NCI-H2029 (cell line): ENCODE measurements at places on chromosomes 11 and 22.

DNA sequence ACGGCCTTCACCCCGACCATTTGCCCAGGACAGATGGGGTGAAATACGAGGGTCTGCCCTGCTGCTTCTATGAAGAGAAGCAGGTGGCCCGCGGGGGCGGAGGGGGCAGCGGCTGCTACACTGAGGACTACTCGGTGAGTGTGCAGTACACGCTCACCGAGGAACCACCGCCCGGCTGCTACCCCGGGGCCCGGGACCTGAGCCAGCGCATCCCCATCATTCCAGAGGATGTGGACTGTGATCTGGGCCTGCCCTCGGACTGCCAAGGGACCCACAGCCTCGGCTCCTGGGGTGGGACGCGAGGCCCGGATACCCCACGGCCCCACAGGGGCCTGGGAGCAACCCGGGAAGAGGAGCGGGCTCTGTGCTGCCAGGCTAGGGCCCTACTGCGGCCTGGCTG lies 11.2 kb downstream of the C22orf31 start:
- DNase-seq, result no peak

- DNase-seq, result no peak
Measured at GRCh38 chr11:83252266-83252665, 33.9 kb downstream of the CCDC90B start.

DNA sequence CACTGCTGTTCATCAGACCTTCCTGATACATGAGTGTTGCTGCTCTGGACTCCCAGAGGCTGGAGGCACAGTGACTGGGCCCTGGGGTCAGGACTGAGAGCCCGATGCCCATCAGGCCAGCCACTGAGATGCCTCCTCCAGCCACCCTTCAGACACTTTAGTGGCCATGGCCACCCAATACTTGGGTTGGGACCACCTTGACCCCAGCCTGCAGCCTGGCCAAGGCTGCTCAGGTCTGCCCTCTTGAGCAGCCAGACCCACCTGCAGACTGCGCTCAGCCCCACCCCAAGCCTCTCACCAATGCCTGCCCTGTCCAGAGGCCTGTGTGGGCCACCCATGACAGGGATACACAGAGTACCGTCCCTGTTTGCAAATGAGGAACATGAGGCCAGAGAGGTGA lies 4.2 kb downstream of the RNF215 start:
- DNase-seq, result no peak

DNA sequence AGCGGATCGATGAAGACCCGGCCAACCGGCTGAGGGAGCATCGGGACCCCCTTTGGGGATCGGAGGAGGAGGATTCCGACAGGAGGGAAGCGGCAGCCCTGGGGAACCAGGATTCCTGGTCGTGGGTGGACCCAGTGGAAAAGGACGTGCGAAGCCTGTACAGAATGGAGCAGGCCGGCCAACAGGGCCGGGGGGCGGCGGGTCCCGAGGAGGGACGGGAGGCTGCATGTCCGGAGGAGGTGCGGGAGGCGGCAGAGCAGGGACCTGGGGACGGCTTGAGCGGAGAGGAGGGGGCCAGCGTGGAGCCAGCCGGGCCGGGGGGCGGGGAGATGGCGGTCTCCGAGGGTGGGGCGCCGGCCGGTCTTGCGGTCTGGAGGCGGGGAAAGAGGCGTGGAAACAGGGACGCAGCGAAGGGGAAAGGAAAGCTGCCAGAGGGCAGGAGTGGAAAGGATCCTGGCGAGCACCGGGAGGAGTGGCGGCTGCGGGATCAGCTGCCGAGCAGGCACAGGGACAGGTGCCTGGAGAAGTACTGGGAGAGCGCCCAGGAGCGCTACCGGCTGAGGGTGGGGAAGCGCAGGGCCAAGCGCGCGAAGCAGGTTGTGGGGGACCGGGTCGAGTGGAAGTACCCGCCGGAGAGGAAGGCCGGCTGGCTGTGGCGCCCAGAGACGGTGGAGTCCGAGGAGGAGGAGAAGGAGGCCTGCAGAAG lies at the start of gene ANO5:
Gene ANO5 (plus strand): TSS at position 444 of the 706 bp plus-strand sequence. CDS start 408 bp downstream, outside the sequence.
- peak; percentile 69 for DNase-seq

DNA sequence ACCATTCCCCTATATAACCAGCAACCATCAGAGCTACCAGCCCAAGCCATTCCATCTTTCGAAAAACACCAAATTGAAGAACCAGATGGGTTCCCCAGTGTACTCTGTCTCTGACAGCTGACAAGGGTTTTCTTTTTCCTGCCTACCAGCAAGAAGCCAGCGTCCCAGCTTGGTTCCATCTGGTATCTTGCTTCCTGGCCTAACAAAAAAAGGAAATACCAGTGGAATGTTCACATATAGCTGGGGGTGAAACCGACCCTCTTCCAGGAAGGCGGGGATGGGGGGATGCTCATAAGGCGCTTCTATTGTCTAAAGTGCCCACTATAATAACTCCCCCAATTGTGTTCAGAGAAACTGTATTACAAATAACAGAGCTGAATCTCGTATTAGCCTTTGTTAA lies 172.3 kb downstream of the LDLRAD3 start:
- DNase-seq, result no peak
